ENCODE measurements at places on chromosomes 1 and 21.
A peak's percentile ranks its signal among the peaks of the same experiment; 100 is the strongest.

- peak; percentile 38 for DNase-seq
Measured at GRCh38 chr1:157540852-157541251, 11.5 kb downstream of the FCRL5 start.

DNA sequence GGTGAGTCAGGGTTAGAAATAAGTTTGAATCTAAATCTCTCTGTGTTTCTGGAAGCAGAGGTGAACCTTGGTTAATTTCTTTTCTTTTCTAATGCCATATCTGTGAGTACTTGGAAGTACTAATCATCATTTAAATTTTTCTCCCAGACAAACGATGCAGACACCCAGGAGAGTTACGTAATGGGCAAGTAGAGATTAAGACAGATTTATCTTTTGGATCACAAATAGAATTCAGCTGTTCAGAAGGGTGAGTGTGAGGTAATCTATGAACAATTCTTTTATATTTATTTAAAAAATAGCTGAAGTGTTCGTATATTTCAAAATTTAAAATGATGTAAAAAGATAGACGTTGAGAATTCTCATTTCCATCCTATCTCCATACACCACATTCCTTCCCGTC, 11.2 kb downstream of the C4BPA start:
- DNase-seq, result peak; percentile 35

DNA sequence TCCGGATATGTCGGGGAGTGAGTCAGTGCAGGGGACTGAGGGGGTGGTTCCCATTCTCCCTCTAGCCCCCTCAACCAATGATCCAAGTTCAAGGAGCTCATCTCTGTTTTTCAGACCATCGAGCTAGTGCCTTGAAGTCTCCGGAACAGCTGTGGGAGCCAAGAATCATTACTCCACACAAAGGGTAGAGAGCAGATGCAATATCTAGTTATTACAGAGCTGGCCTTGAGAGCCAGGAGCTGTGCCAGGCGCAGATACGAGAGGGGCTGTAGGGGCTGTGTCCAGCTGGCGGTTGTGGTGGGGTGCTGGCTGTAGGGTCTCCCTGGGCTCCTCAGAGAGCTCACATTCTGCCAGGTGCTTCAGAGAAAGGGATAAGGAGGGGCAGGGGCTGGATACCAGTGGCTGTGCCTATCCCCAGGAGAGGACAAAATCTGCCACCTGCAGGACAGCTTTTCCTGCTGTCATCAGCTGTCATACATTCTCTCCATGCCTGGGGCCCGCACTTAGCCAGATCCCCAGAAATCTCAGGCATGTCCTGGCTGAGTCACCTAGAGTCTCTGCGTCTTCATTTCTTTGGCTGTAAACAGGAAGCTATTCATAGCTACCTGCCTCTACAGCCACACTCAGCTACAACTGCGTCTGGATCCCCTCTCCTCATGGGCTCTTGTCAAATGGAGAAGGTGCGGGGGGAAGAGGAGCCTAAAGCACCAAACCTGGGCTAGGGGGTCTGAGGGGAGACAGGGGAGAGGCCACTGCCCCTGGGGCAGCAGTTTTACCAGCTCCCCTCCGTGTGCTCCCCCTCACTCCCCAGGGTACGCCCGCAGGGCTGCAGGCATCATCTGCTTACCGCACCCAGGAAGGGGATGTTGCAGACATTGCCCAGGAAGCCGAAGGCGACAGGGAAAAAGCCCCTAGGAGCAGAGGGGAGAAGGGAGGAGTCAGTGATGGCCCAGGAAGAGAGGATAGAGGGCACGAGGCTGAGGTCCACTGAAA, 2.4 kb upstream of the KISS1 start:
- DNase-seq, result peak; percentile 87

DNA sequence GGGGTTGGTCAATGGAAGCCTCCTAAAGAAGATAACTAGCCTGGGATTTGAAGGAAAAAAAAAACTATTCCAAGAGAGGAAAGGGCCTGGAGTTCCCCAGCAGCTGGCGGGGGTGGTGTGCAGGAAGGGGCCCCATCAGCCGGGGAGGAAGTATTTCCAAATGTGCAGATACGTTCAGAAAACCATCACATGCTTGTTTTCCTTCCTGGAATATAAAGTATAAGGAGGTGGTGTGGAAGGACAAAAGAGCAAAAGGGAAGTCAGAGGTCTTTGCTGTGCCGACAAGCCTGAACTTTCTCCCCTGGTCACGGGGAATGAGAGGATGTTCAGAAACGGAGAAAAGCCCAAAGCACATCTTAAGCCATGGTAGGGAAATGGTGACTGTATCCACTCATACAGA, 72.0 kb upstream of the BACE2 start:
- DNase-seq, result no peak

DNA sequence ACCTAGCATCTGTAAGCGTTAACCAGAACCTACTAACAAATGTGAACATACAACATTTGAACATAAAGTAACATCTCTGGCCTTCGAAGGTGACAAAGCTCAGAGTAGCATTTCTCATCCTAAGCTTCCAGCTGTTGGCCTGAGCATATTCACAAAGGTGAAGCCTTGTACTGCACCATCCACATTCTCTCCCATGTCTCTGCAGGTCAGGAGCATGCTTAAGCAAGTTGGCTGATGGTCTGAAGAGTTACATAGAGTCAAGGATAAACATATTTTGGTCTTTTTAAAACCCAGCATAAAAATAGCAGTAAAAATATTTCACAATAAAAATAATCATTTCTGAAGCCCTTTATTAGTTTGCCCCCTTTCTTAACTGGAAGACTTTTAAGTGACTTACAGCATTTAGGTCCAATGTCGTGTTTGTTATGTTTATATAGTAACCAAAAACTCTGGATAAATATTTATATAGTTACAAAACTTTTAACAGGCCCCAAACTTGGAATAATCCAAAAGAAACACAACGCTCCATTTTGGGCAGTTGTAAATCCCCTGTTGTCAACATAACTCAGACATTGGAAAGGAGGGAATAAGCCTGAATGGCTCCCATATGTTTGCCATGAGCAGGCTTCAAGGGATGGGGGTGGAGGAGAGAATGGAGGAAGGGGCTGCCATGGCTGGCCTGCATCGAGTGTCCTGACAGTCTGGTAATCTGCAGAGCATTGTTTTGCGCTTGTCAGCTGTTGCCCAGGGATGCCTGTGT, 42.8 kb upstream of the ENAH start:
- peak; percentile 42 for DNase-seq

GRCh38 chr1:204136814-204137213, 15.0 kb downstream of the ETNK2 start:
- DNase-seq, result no peak

- DNase-seq, result no peak
Measured at GRCh38 chr1:101451888-101452287, 215.1 kb downstream of the S1PR1 start.

DNA sequence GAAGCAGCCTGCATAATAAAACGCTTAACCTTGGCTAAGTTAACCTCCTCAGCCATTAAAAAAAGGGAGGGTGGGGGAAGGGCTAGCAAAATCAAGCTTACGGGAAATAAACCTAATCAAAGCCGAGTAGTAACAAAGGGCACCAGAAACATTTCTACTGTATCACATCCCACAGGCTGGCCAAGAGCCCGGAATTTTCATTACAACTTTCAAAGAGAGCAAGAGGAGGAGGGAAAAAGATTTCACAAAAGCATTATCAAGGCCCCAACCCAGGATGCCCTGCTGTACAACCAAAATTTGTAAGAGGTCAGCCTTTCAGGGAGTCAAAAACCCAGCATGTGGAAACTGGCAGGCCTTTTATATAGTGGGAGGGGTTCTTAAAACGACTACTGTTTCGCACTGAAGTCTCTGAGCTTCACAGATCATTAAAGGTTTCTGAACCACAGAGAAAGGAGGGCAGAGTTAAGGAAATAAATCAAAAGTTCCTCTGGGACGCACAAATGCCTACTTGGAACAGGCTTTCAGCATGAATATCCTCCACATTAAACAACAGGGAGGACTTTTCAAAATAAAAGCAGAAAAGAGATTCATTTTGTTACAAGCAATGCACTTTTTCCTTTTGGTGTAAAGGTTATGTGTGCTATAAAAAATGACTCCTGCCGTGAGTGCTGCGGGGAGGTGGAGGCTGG, 90.4 kb downstream of the SLC45A1 start:
- DNase-seq, result peak; percentile 93

DNA sequence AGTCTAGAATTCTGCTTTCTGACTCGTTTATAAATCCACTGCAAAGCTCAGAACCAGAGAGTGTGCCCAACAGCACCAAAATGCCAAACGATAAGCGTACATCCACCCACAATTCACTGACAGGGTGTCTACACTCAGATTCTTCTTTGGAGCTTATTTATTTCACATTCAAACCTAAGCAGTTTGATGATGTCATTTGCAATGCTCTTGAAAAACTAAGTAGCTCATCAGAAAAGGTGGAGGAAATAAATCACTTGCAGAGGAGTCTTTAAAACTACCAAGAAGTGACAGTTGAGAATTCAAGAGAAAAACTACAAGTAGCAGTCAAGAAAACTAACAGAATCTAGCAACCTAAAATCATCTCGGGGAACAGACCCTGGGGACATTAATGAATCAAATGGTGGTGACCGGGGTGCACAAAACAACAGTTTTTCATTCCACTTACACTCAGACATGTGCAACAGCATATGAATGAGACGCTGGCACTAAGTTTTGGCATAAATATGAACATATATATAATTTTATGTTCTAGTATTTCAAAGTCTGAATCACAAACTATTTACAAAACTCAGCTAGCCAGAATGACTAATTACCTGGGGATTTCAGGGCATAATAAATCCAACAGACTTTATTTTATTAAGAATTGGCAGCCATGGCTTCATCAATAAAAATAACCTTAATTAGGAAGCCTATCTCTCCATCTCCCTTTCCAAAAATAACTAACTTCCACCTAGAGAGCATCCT, 119.4 kb downstream of the SIPA1L2 start:
- no peak for DNase-seq

GRCh38 chr1:244335456-244335855, 116.3 kb downstream of the ADSS2 start:
- DNase-seq, result no peak

DNA sequence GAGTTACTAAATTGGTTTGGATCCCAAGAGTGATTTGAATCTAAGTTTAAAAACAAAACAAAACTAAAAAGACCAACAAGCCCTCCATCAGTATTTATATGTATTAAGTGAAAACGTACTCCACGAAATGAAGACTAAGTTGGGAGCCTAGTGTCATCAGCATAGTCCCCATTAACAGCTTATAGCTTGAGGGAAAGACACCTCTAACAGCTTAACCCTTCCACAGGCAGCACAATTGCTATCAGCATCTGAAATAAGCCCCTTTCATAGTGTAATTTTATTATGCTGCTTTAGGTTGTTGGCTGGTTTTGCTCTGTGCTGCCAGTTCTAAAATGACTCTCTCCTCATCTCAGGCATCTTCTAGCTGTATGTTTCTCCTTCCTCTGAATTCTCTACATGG, 25.8 kb upstream of the ST6GALNAC5 start:
- no peak for DNase-seq

GRCh38 chr1:88216441-88216840, 467.6 kb upstream of the PKN2 start:
- DNase-seq, result no peak

GRCh38 chr1:77797991-77798390, 18.5 kb downstream of the MIGA1 start:
- peak; percentile 3 for DNase-seq
